ENCODE measurements at places on chromosomes 1 and 21. TPM values are rescaled to one million over a fixed set of nuclear protein-coding genes. Genes with fewer than 3 reads are reported as not detected.
A peak's percentile ranks its signal among the peaks of the same experiment; 100 is the strongest.

- no peaks in the 10 kb centered on the region for H3K27me3 ChIP-seq
- no peaks in the 10 kb centered on the region for H3K4me1 ChIP-seq
- no peaks in the 10 kb centered on the region for H3K36me3 ChIP-seq
- no peak overlapping the region for H3K27ac ChIP-seq
- H3K4me3 ChIP-seq: no peak overlapping the region
Observed at GRCh38 chr1:84738237-84738636, 48.0 kb upstream of the SSX2IP start.

DNA sequence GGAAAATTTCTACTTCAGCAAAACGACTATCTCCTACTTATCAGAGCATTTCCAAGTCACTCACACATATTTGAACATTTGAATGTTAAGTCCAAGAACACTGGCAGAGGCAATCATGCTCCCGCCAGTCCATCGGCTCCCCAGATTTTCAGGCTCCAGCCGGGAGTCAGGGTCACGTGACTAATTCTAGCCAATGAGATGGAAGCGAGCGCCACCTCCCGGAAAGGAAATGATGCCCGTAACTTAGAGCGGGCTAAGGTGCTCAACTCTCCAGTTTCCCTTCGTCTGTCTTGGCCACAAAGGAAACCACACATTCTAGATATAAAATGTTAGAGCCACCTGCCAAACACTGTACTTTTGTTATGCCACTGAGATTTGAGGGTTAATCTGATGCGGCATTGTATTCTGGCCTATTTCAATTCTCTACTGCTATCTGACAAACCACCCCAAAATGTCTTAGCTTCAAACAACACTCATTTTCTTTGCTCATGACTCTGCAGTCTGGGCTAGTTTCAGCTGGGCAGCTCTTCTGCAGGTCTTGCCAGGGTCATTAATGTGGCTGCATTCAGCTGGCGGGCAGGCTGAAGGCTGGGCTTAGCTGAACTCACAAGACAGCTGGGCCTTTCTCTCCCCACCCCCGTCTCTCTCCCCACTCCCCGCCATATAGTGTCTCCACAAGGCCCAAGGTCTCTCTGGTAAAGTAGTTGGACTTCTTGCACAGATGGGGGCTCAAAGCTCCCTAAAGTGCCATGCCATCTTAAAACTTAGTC, 16.5 kb upstream of the LHX4 start:
- no peak overlapping the region for H3K27ac ChIP-seq
- DNase-seq: peak; percentile 58
- no peak overlapping the region for H3K4me3 ChIP-seq
- H3K4me1 ChIP-seq: no peaks in the 10 kb centered on the region

The AMY1B gene
- not detected for total RNA-seq

The OR10R2 gene
- total RNA-seq: not detected

GRCh38 chr1:48062353-48062752, 65.2 kb upstream of the TRABD2B start:
- H3K27ac ChIP-seq: no peak overlapping the region
- H3K4me1 ChIP-seq: no peaks in the 10 kb centered on the region
- H3K36me3 ChIP-seq: no peaks in the 10 kb centered on the region
- H3K4me3 ChIP-seq: no peak overlapping the region

DNA sequence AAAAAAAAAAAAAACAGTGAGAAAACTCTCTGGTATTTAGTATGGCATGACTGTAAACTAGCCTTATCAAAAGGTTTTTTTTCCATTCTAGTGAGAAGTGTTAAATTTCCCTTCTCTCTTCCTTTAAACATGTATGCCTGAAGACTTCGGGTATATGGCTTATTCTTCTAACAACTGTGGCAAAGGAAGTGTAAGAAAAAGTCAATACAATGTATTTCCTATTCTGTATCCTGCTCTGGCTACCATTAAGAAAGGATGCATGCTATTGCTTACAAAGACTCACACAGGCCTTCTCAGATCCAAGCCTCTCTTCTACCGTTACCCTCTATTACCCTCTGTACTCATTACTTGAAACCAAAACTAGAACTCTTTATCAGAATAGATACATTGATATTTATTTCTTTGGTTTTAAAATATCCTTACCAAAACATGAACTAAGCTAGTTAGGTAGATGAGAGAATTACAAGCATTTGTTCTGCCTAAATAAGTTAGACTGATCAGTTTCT, 8.4 kb downstream of the CEPT1 start:
- H3K4me3 ChIP-seq: no peak overlapping the region
- no peak overlapping the region for H3K27ac ChIP-seq
- H3K36me3 ChIP-seq: peaks cover 13% of the 10 kb centered on the region
- DNase-seq: no peak
- H3K4me1 ChIP-seq: no peaks in the 10 kb centered on the region

The PNRC2 gene
- 111 TPM for total RNA-seq

- H3K27ac ChIP-seq: peak overlapping the region; percentile 70
- no peak overlapping the region for H3K4me3 ChIP-seq
- no peaks in the 10 kb centered on the region for H3K27me3 ChIP-seq
Observed at GRCh38 chr21:26124421-26124833, 46.1 kb downstream of the APP start.

DNA sequence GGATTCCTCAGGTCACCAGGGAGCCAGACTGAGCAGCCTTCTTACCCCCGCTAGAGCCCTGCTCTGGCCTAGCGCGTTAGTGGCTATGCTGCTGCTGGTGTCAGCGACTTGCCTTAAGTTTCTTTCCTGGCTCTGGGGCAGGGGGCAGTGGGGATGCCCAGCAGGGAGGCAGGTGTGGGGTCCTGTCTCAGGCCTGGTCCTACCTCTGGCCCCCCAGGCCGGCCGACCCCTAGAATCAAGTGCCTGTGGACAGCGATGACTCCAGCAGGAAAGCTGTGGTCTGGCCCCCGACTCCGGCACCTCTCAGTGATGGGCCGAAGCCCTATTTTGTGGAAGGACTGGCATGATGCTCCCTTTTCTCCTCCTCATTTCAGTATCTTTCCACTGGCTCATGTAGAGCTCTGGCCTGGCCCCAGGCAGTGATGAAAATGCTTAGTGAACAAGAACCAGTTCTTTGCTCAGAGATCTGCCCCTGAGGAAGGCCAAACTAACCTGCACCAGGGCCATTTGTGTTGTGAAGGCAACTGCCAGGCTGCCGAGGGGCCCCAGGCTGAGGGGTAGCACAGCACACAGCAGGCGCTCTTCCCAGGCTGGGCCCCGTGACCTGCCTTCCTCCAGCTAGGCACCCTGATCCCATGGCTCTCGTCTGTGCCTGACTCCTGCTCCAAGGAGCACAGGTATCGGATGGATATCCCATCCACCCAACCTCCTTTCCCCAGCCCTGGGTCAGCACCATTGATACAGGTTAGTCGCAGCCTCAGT, 23.7 kb downstream of the MRPL37 start:
- no peaks in the 10 kb centered on the region for H3K27me3 ChIP-seq
- H3K4me1 ChIP-seq: peaks cover 40% of the 10 kb centered on the region
- no peak overlapping the region for H3K4me3 ChIP-seq
- no peaks in the 10 kb centered on the region for H3K36me3 ChIP-seq

- H3K4me1 ChIP-seq: peaks cover 8% of the 10 kb centered on the region
- no peak overlapping the region for H3K27ac ChIP-seq
- DNase-seq: no peak
- H3K4me3 ChIP-seq: no peak overlapping the region
Observed at GRCh38 chr1:207312604-207312920, 8.9 kb upstream of the CD55 start.

- DNase-seq: no peak
- no peak overlapping the region for H3K4me3 ChIP-seq
- H3K27ac ChIP-seq: no peak overlapping the region
- no peaks in the 10 kb centered on the region for H3K27me3 ChIP-seq
- H3K36me3 ChIP-seq: no peaks in the 10 kb centered on the region
Observed at GRCh38 chr1:94660994-94661393, 119.4 kb upstream of the F3 start.

DNA sequence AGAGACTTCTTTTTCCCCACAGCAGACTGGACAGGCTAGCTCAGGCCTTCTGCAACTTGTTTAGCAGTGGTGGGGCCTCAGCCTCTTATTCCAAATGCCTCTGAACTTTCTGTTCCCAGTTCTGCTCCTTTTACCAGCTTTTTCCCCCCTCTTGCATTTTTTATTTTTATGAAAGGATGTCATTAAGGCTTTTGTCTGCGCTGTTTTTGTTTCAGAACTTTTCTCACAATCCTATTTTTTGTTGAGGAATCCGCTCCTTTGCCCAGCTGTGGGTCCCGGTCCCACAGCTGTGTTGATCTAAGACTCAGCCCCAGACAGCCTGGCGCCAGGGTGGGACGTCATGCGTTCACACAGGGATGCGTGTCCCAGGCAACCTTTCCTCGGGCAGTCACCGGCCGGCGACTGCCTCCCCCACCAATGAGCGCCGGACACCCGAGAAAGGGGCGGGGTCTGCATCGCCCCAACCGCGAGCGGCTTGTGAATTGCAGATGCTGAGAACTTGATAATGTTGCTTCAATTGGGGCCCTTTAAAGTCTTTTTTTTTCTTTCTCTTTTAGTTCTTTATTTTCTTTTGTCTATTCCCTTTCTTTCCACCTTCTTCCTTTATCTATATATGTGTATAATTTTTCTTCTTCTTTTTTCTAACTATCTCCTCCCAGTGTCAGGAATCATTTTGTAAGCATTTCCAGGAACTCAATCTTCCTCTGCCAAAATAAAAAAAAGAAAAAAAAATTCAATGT, 3.0 kb upstream of the ID3 start:
- DNase-seq: peak; percentile 99
- H3K27ac ChIP-seq: peak overlapping the region; percentile 89
- H3K4me1 ChIP-seq: peaks cover 56% of the 10 kb centered on the region
- H3K36me3 ChIP-seq: no peaks in the 10 kb centered on the region
- H3K4me3 ChIP-seq: no peak overlapping the region

The ACTA1 gene
- total RNA-seq: not detected

The INAVA gene
- 1.4 TPM for total RNA-seq

GRCh38 chr1:92730476-92730875, 54.4 kb downstream of the EVI5 start:
- no peaks in the 10 kb centered on the region for H3K4me1 ChIP-seq
- DNase-seq: no peak
- no peak overlapping the region for H3K27ac ChIP-seq
- H3K27me3 ChIP-seq: no peaks in the 10 kb centered on the region
- no peaks in the 10 kb centered on the region for H3K36me3 ChIP-seq

The FMO3 gene
- total RNA-seq: not detected

The PRAMEF8 gene
- not detected for total RNA-seq

- peaks cover 73% of the 10 kb centered on the region for H3K36me3 ChIP-seq
- H3K4me1 ChIP-seq: no peaks in the 10 kb centered on the region
- H3K27ac ChIP-seq: no peak overlapping the region
- no peak for DNase-seq
Observed at GRCh38 chr1:52426371-52426770, 22.0 kb downstream of the PRPF38A start.

DNA sequence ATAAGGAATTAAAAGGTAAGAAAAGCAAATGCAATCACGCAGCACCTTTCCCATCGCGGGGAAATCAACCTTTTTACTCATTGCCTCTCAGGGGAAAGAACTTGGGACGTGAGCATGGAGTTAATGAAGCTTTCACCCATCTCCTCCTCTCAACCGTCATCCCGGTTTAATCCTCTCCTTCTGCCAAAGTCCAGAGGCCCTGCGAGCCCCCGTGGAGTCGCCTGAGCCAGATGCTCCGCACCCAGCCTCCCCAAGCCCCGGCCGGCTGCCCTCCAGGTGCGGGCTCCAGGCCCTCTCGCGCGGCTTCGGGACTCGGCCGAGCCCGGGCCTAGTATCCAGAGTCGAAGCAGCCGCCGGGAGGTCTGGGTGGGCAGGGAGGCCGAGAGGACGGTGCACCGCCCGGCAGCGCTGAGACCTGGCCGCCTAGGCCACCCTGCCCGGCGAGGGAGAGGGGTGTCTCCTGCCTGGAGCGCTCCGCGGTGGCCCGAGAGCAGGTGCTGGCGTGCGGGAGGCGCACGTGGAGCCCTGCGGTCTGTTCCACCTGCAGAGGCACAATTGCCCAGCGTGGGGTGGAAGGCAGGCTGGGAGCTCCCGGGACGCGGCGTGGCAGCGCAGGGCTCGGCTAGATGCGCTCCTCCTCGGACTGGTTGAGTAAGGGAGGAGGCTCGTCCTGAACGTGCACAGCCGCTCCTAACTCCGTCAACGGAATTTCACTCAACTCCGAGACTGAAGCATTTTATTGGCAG, 218.5 kb downstream of the SDCCAG8 start:
- H3K4me1 ChIP-seq: peaks cover 26% of the 10 kb centered on the region
- no peak overlapping the region for H3K4me3 ChIP-seq
- H3K27me3 ChIP-seq: no peaks in the 10 kb centered on the region

The TMEM200B gene
- total RNA-seq: 32.6 TPM

The SLC22A15 gene
- total RNA-seq: 1.2 TPM

GRCh38 chr21:42164064-42164789, 54.7 kb upstream of the ABCG1 start:
- H3K36me3 ChIP-seq: no peaks in the 10 kb centered on the region
- peak; percentile 79 for DNase-seq
- H3K4me1 ChIP-seq: no peaks in the 10 kb centered on the region
- no peak overlapping the region for H3K4me3 ChIP-seq
- H3K27ac ChIP-seq: no peak overlapping the region
- no peaks in the 10 kb centered on the region for H3K27me3 ChIP-seq

The SPRR2G gene
- total RNA-seq: not detected

DNA sequence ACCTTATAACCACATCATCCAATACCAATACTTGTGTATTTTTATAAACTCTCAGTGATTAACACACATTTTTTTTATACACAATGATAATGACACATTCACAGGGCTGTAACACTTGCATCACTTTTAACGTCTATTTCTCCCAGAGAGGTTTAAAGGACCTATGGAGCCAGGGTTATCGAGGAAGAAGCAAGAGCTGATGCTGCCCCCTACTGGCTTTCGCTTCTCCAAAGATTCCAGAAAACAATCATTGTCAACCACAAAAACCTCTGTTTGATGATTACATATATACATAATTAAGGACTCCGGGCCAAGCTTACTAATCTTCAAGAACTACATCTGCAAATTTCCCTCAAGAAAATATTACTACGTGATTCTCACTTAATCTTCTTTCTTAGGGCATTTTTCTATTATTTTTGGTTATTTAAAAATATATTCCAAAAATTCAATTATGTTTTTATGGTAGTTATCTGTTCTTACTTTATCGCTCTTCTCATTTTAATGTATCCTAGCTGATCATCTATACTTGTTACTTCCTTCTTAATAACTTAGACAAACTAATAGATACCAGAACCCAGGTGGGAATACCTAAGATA, 214.5 kb downstream of the VAV3 start:
- no peaks in the 10 kb centered on the region for H3K36me3 ChIP-seq
- no peak overlapping the region for H3K4me3 ChIP-seq
- H3K4me1 ChIP-seq: no peaks in the 10 kb centered on the region
- DNase-seq: peak; percentile 70
- no peak overlapping the region for H3K27ac ChIP-seq

- H3K27me3 ChIP-seq: peaks cover 3% of the 10 kb centered on the region
- peak; percentile 48 for DNase-seq
- no peak overlapping the region for H3K4me3 ChIP-seq
- no peaks in the 10 kb centered on the region for H3K4me1 ChIP-seq
Observed at GRCh38 chr21:44255511-44255981, 6.2 kb downstream of the DNMT3L start.

GRCh38 chr1:171355727-171356126, 41.7 kb downstream of the FMO4 start:
- H3K4me3 ChIP-seq: no peak overlapping the region
- no peaks in the 10 kb centered on the region for H3K36me3 ChIP-seq
- no peak for DNase-seq
- no peak overlapping the region for H3K27ac ChIP-seq

The BCAR3 gene
- 22.1 TPM for total RNA-seq

GRCh38 chr1:15303935-15304334, 56.9 kb downstream of the FHAD1 start:
- H3K27me3 ChIP-seq: no peaks in the 10 kb centered on the region
- no peak overlapping the region for H3K4me3 ChIP-seq

Measured in sigmoid colon (tissue), 7 donors.